GM12865 (cell line): ENCODE measurements at places on chromosomes 2 and 18.

DNA sequence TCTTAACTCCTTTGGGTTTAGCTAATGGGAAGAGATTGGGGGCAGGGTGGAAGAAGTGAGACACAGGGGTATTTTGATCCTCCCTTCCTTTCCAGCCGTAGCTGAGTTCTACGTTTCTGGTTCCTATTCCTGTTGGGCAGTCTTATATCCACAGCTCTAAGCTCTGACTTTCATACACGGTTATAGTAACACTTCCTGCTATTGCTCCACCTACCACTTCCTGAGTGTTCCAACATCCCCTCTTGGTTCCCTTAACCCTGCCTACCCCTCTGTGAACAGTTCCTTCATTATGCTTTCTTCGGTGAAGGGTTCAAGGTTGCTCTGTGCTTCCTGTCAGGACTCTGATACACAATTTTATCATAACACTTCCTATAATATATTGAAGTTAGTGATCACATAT, 205.1 kb downstream of the DNAH7 start:
- DNase-seq: no peak

- DNase-seq: no peak
Observed at GRCh38 chr18:8287196-8287885, 321.9 kb upstream of the RAB12 start.

- DNase-seq: no peak
Observed at GRCh38 chr2:95007822-95008221, 17.7 kb upstream of the MAL start.

DNA sequence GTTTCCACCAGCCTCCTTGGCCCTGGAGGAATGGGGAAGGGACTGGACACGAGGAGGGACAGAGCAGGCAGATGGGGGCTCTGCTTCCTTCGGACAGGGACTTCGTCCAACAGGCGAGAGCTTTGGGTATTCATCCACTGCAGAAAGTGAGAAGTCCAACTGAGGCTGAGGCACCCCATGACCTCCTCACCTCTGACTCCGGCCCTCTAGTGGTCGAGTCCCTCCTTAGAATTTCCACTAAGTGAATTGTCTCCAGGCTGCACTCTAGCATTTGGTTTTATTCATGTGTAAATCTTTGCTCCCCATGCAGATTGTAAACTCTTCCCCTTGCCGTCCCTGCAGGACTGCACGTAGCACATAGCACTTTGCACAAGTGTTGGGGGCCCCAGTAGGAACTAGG, 75.6 kb downstream of the TMEM247 start:
- no peak for DNase-seq

DNA sequence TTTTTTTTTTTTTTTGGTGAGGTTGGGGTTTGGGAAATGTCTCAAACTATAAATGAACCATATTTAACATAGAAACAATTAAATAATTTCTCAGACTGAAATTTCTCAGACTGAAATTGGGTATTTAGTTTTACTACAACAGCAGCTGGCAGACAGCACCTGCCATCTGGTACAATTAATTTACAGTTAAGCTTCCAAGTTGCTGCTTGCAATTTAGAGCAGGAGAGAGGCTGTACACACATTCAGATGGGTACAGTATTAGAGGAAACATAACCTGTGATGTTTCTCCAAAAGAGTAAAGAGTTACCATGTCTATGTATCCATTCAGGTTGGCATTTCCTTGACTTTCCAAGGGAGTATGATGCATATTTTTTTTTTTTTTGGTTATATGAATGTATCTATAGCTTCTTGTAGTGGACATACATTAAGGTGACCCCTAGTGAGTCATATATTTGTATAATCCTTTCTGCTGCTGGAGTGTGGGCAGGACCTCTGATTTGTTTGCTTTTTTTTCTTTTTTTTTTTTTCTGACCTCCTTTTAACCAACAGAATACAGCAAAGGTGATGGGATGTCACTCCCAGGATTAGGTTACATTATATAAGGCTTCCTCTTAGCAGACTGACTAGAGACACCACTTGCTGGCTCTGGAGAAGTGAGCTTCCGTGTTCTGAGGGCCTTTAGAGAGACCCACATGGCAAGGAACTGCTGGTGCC, 201.7 kb downstream of the PTH2R start:
- DNase-seq: no peak

DNA sequence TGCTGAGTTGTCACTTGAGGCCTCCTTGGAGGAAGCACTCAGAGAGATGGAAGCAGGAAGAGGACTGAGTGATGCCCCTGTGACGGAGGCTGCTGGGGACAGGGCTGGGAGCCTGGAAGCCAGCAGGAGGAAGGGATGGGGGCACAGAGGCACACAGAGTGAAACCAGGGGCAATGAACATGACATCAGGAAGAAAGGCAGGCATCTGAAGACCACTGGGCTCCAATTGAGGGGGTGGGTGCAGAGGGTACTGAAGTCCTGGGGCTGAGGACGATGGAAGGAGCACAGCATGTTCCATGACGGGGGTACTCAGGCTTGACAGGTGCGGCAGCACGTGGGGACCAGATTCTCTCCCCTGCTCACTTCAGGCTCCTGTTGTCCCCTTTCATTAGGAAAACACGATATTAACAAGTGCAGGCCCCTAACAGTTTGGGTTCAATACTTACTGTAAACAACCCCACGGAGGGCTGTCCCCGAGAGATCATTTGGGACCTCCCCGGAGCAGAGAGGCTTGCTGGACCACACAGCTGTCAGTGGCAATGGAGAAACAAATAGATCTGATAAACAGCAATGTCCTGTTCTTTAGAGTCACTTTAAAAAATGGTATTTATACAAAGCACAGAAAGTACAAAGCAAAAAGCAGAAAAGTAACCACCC, 8.7 kb downstream of the INPP5D start:
- no peak for DNase-seq

GRCh38 chr2:69781321-69782248, 39.7 kb downstream of the ANXA4 start:
- peak; percentile 37 for DNase-seq

- no peak for DNase-seq
Observed at GRCh38 chr2:106561356-106561755, 74.2 kb downstream of the CD8B2 start.

DNA sequence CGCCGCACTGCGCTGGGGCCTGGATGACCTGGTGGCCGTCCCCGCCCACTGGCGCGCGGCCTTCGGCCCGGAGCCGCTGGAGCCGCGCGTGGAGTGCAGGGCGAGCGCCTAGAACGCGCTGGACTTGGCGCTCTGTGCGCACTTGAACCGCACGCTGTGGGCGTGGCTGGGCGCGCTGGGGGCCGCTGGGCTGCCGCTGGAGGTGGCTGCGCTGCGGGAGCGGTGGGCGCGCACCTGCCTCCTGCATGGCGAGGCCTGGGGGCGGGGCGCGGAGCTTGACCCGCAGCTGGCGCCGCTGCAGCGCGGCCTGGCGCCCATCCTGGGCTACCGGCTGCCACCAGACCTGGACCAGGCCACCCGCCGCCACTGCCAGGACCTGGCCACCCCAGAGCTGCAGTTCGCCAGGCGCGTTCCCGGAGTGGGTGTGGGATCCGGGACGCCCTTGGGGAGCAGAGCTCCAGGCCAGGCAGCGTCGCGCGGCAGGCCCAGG, 9.9 kb downstream of the AQP12B start:
- DNase-seq: no peak

DNA sequence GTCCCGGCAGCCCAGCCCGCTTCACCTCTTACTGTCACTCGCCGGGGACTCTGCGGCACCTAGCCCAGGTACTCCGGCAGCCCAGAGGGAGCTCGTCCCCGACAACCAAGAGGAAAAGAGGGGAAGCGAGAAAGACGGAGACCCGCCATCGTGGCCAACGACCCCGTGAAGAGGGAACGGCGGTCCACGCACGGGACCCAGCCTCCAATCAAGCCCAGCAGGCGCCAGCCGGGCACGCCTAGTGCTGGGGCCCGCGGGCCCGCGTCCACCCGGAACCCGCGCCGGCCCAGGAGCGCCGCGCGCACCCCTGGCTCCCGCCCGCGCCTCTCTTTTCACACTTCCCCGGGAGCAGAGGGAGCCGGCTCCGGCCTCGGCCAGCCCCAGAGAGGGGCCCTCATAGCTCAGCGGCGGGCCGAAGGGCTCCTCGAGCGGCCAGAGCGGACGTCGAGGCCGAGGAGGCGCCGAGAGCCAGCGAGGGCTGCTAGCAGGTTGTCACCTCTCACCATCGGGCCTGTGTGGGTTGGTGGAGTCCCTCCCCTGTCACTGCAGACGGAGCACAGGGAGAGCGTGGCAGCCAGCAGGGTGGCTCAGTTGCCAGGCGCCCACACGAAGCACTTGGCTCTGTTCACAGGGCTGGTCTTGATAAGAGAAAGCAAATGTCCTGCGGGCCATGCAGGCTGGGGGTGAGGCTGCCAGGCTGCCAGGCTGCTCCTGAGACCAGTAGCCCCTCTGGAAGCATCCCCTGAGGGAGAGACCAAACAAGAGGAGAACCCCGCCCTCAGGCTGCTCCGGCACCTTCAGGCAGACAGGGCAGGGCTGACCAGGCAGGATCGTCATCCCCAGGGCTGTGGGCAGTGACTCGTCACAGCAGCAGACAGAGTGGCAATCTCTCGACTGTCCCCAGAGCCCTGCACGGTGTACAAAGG, 36.9 kb upstream of the KLF11 start:
- DNase-seq: no peak

GRCh38 chr2:1593371-1594122, 150.8 kb downstream of the PXDN start:
- DNase-seq: no peak

GRCh38 chr2:201857326-201857725, 51.0 kb downstream of the CDK15 start:
- DNase-seq: no peak

GRCh38 chr2:175154661-175155082, 13.3 kb downstream of the ATF2 start:
- peak; percentile 63 for DNase-seq

DNA sequence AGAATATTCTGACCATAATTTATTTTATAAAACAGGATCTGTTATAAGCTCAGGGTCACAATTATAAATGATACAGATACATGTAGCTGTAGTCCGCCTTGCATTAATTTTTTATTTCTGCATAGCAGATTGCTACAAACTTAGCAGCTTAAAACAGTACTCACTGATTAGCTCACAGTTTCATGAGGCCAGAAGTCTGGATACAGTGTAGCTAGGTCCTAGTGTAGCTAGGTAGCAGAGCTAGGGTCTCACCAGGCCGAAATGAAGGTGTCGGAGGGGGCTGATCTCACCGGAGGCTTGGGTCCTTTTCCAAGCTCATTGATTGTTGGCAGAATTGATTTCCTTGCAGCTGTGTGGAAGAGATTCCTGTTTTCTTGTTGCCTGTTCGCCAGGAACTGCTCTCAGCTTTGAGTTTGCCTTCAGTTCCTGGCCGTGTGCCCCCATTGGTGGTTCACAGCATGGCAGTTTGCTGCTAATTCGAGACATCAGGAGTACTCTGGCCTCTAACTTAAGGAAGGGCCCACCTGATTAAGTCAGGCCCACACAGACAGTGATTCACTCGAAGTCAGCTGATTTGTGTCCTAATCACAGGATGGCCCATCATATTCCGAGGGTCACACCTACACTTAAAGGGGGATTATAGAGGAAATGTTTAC, 18.4 kb downstream of the NAPG start:
- no peak for DNase-seq

DNA sequence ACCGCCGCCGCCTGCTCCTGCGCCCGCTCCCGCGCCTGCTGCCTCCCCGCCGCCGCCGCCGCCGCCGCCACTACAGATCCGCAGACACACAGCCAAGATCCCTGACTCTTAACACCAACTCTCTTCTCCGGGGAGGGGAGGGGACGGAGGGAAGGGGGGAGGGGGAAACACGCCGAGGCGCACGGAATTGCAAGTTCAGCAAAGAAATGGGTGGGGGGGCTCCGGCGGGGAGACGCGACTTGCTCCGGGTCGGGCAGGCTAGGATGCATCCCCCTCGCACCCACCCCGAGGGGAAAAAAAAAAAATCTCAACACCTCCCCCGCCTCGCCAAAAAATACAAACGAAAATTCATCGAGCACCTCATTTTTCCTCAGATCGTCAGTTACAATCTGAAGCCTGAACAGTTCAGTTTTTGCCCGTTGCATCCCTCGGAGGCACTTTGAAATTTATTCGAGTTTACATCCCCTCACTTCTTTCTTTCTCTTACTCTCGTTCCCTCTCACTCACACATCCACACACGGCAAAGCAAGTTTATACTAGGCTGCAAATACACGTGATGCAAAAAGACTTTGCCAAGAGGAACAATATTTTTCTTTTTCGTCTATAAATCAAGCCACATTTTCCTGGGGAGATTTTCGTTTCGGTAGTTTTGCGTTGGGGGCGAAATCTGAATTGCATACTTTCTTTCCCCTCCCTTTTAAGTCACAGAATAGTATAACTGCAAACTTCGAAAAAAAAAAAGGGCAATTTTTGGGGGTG, at the start of gene TCF4:
TCF4 (minus strand) TSS at position 82 of the 759 bp plus-strand sequence. CDS start 1,076 bp downstream, outside the sequence.
- DNase-seq: peak; percentile 46

- no peak for DNase-seq
Observed at GRCh38 chr2:25194576-25195122, 26.3 kb upstream of the POMC start.

- no peak for DNase-seq
Observed at GRCh38 chr2:135093670-135094330, 41.7 kb downstream of the RAB3GAP1 start.

DNA sequence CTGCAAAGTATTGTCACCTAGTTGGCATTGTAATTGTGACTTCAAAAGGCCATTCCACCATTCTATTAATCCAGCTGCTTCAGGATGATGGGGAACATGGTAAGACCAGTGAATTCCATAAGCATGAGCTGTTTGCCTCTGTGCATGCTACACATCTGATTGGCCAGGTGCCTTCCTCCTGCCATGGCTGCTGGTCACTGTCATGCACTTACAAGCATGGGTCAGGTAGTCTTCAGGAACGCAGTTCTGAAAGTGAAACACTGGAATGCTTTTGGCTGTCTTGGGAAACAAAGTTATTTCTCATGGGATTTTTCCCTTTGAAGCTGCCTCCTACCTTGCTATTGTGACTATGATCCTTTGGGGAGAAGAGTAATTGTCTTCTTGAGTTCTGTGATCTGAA, 267.6 kb downstream of the GBX2 start:
- DNase-seq: no peak

DNA sequence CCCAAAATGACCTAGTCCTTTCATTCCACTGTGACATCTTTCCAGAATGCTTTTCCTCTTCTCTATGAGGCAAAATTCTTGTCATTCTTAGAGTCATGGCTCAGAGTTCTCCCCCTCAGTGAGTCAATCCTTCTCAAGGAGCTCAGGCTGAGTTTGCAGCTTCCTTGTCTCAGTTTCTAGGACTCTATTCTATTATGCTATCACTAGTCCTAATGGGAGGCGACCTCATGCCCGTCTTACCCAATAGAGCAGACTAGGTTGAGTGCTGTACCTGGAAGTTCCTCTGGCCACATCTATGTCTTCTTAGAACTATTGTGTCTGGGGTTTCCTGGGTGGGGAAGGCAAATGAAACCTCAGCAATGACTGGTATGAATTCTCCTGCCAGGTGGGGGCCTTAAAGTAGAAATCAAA, 51.5 kb downstream of the HAUS1 start:
- DNase-seq: peak; percentile 12

GRCh38 chr2:219350710-219351221, 18.2 kb upstream of the RESP18 start:
- DNase-seq: no peak

GRCh38 chr2:239114616-239115265, 266.9 kb downstream of the TWIST2 start:
- no peak for DNase-seq
